ENCODE measurements at places on chromosomes 16 and 17. TPM values are rescaled to one million over a fixed set of nuclear protein-coding genes. Genes with fewer than 3 reads are reported as not detected.

Gene CCL8
- 1.5 TPM for total RNA-seq

Gene TP53TG3C
- not detected for total RNA-seq

Gene PRDM7
- total RNA-seq = not detected

Gene UBB
- total RNA-seq = 1,410 TPM

Gene OSGIN1
- 19.0 TPM for total RNA-seq
